ENCODE measurements at places on chromosomes 5 and 9.

- DNase-seq = peak; percentile 58
Measured at GRCh38 chr5:84378420-84378819, 6.3 kb downstream of the EDIL3 start.

- DNase-seq = no peak
Measured at GRCh38 chr5:169631360-169631759, 5.7 kb upstream of the DOCK2 start.

GRCh38 chr9:97564291-97565175 lies 63.1 kb downstream of the TMOD1 start:
- DNase-seq = peak; percentile 71

- no peak for DNase-seq
Measured at GRCh38 chr5:39822020-39822419, 397.2 kb upstream of the DAB2 start.

GRCh38 chr5:117800261-117800660 lies 1188.1 kb downstream of the DTWD2 start:
- DNase-seq = peak; percentile 46

GRCh38 chr5:177370488-177371119 lies 12.9 kb downstream of the RGS14 start:
- DNase-seq = peak; percentile 86

GRCh38 chr9:130484362-130485072 lies 39.8 kb downstream of the ASS1 start:
- no peak for DNase-seq

DNA sequence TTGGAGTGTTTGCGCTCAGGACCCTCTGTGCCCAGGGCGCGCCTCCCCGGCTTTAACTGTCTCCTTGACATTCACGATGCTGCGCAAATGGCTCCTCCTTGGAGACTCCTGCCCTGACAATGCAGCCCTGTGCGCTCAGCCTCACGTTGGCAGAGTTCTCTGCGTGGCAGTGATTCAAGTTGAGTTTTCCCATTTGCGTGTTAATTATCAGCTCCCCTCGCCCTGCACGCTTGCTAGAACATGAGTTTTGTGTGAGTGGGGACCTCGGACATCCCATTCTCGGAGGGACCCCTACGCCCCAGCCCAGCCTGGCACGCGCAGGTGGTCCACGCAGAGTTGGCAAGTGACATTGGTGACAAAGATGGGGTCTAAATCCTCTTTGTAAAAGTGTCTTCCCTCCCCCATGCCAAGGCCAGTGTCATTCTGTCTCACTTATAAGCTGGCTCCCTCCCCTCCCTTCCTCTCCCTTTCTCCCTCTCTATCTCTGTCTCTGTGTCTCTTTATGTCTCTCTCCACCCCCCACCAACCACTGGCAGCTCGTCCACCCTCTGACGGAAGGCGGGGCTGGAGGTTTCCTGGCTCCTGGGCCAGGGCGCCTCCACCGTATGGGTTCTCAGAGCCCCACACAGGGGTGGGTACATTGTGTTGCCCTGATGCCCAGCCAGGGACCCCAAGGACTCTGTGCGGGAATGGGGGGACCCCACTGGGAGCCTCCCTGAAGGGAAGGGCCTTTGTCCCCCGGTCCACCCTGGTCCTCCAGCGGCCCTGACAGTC lies 169.3 kb downstream of the OLFM1 start:
- no peak for DNase-seq

GRCh38 chr5:146334074-146334533 lies 4.5 kb upstream of the POU4F3 start:
- DNase-seq = no peak

DNA sequence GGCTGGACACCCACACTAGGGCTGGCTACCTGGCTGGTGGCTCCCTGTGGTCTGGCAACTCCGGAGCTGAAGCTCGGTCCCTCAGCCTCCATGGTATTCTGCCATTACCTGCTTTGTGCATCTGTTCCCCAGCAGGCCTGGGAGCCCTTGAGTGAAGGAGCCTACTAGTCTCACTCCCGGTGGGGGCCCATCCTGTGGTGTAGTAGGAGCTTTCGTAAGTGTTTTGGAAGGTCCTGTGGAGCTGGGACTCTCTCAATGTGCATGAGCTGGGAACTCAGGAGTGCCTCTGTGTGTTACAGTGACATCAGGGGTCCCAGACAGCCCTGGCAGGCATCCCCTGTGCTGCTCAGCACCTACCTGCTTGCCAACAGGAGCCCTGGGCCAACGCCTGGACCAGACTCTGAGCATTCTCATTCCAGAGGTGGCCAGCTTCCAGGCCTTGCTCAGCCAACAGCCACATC lies 267.1 kb downstream of the GADD45G start:
- no peak for DNase-seq

DNA sequence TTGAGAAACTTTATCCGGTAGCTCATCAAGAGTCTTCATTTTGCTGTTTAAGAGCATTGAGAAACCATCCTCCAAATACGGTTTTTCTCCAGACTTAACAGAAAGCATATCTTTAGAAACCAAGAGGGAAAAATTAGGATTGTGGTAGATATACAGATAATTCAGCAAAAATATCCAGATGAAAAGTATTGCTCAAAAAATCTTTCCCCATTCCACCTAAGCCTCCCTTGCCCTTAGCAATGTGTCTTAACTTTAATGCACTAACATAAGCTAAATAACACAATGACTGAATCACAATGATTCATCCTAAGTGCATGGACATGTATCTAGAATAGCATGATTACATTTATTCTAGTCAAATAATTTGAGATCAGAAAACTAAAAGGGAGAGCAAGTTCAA lies 130.3 kb upstream of the TARS1 start:
- peak; percentile 95 for DNase-seq

DNA sequence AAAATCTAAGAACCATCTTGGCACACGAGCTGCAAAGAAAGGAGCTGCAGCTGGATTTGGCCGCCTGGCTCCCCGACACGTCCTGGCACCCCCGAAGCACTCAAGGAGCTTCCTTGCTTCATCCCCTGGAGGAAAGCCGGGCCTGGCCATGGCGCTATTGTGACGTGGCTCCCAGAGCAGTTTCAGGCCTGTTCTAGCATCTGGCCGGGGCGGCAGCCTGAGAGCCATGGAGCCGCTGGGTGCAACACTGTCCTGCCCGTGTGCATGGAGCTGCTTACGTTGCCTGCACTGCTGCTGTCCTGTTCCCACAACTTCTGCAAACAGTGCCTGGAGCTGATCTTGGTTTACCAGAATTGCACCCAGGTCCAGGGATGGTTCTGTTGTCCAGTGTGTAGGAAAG lies 63.5 kb downstream of the PTPDC1 start:
- DNase-seq = no peak
